ENCODE measurements at places on chromosomes 16 and 17.

DNA sequence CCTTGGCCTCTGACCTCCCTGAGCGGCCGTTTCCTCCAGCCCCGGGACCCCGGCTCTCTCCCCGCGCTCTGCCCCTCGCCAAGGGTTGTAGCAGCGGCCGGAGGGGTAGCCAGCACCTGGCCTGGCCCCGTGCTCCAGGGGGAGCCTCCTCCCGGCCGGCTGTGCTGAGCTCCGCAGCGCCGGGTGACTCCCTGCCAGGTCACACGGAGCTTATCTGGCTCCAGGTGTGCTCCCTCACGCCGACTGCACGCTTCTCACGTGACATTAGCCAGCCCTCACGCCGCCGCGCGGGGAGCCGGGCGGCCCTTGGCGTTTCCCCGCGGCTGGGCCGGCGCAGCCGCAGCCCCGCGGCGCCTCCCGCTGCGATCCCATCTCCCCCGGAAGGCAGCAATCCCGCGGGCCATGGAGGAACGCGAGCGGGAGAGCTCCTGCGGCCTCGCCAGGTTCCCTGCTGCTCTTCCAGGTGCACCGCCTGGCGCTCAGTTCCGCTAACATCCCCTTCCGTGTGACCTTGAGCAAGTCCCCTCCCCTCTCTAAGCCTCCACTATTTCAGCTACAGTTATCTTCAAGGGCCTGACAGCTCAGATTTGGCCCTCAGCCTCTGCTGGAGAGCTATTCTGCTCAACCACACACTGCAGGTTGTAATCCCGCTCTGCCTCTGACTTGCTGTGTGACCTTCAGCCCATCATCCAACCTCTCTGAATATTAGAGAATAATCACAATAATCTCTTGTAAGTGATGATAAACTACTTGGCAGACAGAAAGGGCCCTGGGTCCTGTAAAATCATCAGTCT, 3.4 kb downstream of the MYO18A start:
- peak; percentile 21 for DNase-seq

- DNase-seq, result no peak
These were observed 29.1 kb downstream of the RPTOR start for GRCh38 chr17:80573701-80574100.

GRCh38 chr16:9827062-9827752, 355.0 kb downstream of the GRIN2A start:
- DNase-seq, result no peak

DNA sequence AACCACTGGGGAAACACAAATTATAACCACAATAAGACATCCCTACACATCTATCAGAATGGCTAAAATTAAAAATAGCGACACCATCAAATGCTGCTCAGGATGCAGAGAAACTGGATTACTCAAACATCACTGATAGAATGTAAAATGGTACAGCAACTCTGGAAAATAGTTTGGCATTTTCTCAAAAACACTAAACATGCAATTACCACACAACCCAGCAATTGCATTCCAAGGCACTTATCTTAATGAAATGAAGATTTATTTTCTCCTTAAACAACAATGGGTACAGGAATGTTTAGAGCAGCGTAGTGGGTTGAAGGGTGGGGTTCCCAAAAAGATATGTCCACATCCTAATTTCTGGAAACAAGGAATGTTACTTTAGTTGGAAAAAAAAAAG, 309.0 kb upstream of the PMFBP1 start:
- peak; percentile 21 for DNase-seq

GRCh38 chr17:17150448-17150800, 55.7 kb downstream of the PLD6 start:
- no peak for DNase-seq

DNA sequence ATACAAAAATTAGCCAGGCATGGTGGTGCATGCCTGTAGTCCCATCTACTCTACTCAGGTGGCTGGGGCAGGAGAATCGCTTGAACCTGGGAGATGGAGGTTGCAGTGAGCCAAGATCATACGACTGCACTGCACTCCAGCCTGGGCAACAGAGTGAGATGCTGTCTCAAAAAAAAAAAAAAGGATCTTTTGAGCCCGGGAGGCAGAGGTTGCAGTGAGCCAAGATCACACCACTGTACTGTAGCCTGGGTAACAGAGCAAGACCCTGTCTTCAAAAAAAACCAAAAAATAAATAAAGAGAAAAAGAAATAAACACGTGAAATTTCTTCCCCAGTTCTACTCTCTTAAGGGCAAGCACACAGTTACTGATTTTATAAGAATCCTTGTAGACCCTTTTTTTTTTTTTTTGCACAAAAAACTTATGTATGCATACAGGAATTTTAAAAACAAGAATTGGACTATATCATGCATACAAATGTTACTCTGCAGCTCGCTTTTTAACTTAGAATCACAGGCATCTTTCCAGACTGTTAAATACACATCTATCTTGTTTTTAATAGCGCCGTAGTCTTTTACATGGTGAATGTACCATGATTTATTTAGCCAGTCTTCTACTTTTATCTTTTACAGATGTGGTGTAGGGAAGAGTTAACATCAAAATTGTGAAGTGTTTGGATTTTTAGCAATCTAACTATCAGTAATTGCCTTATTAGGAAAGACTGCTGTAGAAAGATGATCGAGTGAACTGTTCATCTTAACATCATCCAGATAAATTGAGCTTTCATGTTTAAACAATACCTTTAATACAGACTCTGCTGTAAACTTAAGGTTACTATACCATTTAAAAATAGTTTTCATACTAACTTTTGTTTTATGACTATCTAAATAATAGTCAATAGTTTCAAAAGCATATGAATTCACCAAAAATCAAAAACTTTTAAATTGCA, 14.6 kb downstream of the CDH3 start:
- no peak for DNase-seq

DNA sequence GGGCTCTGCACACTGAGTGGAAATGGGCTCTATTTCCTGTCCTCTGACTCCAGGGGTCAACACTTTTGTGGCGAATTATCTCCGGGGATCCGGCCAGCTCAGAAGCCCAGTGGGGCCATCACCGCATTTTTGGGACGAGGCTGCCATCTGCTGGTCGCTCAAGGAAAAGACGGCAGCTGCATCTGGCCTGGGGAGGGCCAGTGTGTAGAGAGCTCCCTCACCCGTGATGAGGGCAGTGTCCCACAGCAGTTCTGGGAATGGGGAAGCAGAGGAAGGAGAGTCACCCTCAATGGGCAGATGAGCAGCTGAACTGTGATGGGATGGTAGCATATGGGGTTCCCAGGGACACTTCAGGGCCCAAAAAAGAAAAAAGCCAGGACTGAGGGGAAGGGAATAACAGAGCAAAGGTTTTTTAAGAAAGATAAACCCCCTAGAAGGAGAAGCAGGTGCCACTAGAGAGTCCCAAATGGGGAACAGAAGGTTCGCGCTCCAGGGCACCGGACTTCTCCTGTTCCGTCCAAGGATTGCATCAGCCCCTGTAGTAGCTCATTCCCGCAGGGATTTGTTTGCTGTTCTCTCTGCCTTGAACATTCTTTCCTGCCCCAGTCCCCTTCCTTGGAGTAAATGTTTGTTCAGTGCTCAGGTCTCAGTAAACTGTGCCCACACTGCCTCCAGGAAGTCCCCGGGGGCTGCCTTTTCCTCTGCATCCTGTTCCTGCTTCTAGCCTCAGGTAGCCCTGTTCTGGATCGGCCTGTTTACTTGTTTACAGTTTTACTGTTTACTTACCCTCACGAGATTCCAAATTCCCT, 9.3 kb upstream of the ABCC12 start:
- peak; percentile 70 for DNase-seq

- DNase-seq, result no peak
These were observed 14.9 kb downstream of the KRT33A start for GRCh38 chr17:41335747-41336146.

GRCh38 chr16:58716468-58716867, 17.6 kb downstream of the GOT2 start:
- DNase-seq, result no peak

GRCh38 chr16:89323120-89323960, 105.8 kb downstream of the ZNF778 start:
- peak; percentile 57 for DNase-seq

DNA sequence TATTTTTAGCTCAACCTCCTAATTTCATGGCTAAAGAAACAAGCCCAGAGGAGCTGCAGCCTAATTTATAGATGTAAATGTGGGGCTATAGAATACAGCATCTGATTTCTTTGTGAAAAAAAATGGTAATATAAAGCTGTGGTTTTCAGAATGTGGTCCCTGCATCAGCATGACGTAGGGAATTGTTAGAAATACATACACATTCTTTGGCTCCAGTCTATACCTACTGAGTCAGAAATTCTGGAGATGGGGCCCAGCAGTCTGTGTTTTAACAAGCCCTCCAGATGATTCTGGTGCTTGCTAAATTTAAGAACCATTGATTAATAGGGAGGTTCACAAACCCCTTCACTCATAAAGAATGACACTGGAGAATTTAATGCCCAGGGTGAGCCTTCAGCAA, 18.1 kb upstream of the MYH8 start:
- peak; percentile 16 for DNase-seq

DNA sequence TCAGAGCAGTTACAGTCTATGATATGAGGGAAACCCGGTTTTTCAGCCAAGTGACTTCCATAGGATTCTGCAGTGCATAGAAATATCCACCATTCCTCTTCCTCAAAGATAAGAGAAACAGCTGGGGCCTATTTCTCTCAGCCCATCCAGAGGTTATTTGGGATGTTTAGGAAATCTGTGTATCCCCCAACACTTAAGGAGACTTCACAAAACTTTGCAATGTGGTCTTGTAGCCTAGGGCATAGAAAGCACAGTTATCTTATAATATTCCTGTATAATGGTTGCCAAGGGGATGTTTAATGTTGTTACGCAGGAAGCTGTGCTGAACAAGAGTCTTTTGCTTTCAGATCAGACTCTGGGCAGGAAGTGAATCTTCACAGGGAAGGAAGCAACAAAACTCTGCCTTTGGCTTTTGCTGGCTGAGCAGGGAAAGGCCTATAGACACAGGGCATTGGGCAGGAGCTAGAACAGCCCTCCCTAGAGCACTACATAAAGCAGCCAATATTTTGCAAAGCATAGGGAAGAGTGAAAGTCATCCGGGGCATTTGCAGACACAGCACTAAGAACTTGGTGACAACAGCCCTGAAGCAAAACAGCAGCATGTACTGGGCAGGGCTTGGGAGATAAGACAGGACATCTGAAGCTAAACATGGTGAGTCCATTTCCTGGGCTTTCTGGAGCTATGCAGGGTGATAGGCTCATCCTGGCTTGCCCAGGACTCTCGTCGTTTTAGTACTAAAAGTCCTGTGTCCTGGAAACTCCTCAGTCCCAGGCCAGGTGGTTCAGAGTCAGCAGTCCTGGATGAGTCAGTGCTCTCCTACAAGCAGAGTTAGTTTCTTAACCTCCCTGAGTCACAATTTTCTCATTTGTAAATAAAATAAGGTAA, 18.7 kb upstream of the BEAN1 start:
- peak; percentile 86 for DNase-seq

DNA sequence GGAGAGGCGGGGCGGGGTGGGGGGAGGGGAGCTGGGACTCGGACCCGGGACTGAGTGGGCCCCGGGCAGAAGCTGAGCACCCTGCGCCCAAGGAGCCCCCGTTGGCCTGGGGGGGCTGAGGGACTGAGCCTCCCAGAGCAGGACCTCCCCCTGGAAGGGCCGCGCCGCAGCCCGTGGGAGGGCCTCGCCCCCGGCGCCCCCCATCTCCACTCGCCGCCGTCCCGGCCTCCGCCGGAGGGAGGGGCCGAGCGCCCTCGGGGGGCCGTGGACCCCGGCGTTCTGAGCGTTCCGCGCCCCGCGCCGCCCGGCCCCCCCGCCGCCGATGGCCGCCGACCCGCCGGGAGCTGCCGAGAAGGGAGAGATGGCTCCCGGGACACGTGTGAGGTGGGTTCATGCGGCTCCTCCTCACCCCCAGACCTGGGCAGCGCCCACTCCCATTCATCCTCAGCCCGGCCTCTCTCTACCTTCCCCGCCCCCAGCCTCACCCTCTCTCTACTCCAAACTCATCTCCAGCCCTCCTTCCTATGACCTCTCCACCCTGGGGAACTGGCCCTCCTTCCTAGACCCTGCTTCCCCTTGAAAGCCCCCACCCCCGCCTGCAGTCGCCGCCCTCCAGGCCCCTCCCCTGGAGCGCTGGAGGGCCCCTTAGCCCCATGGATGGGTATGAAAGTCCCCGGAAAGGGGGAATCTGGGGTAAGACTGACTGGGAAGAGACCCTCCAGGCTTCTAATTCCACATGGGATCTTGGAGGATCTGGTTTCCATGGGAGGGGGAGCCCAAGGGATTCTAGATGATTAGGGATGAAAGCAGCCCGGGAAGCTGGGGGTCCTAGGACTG, 922 bp downstream of the FBXL19 start:
- DNase-seq, result no peak

GRCh38 chr16:49503256-49504022, 129.8 kb downstream of the C16orf78 start:
- DNase-seq, result no peak

- peak; percentile 52 for DNase-seq
These were observed 26.6 kb downstream of the ITGB3 start for GRCh38 chr17:47280072-47280811.

DNA sequence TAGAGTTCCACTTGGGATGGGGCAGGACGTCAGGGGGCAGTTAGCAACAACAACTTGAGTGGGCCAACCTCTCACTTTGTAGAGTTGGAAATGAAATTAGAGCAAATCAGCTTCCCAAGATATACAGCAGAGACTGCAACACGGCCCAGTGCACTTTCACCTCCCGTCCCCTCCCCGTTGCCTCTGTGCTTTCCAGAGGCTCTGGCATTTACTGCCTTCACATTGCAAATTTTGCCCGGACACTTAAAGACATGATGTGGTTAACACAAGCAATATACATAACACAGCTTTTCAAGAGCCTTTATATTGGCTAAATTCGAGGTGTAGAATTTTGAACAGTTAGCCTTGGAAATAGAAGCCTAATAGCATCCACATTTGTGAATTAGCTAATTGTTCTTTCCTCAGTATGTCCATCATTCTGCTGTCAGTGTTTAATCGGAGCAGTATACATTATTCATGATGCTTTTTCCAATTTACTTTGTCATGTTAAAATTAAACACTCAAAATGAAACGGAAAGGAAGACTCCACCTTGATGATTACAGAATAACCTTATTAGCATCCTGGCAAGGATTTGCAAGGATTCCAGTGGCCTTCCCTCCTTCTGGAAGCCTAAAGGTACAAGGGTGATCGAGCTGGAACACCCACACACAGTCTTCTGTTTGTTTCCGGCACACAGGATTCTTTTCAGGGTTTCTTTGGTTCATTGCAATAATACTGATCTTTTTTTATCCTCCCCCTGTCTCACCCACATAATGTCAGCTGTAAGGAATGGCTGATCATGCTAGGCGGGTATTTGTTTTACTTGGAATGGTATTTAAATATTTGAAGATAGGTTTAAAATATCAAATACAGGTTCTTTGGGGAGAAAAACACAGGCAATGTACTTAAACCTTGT, 190.9 kb upstream of the CACNG5 start:
- DNase-seq, result no peak

- no peak for DNase-seq
These were observed 8.1 kb upstream of the KREMEN2 start for GRCh38 chr16:2955779-2956578.
